ENCODE measurements at places on chromosomes 1 and 21.
A peak's percentile ranks its signal among the peaks of the same experiment; 100 is the strongest.

DNA sequence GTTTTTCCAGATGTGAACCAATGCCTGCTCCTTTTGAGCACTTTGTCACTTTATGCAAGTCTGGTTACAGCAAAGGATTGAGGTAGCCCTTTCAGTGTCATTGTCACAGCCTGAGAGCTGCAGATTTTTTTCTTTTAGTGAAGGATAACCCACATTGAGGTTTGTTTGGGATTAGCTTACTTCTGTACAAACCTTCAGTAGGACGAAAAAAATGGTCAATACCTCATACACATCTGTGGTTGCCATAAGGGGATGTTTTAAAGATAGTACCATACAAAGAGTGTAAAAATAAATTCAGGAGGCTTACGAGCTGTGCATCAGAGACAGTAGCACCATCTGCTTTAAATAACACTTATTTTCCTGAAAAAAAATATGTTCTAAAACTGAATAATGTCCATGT is 566.0 kb downstream of the AJAP1 start:
- no peak for DNase-seq

- peak; percentile 44 for DNase-seq
These were observed 558 bp downstream of the PFKL start for GRCh38 chr21:44300262-44300959.

GRCh38 chr1:147072482-147073432 is 99.5 kb downstream of the PRKAB2 start:
- peak; percentile 14 for DNase-seq

DNA sequence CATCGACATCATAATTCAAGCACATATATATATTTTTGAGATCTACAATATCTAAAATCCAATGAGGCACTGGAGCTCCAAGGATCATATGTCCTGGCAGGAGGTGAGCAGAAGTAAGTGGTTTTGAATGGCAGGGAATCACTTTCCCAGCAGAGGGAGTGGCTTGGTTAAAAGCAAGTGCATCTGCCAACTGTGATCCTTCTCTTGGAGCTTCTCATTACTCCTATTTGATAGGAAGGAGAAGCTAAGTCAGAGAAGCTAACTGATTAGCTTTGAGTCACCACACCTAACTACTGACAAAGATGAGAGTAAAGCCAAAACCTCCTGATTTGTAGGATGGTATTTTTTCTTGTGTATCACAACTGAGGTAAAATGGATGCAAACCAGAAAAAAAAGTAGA is 55.0 kb downstream of the ALG14 start:
- no peak for DNase-seq

DNA sequence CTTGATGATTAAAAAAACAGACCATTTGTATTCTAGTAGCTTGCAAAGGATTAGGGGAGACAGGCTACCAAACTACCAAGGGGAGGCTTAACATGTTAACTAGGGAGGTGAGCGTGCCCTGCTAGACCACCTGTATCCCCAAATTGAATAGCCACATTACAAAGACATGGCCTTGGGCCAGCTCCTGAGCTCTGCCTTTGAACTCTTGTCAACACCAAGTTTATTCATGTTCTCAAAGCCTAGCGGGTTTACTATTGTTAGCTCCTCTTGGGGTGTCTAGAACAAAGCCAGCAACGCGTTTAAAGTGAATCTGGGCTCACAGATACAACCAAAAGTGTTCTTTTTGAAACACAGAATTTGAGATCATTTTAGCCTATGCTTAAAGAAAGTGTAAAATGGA is 36.3 kb downstream of the SMYD2 start:
- DNase-seq: no peak

DNA sequence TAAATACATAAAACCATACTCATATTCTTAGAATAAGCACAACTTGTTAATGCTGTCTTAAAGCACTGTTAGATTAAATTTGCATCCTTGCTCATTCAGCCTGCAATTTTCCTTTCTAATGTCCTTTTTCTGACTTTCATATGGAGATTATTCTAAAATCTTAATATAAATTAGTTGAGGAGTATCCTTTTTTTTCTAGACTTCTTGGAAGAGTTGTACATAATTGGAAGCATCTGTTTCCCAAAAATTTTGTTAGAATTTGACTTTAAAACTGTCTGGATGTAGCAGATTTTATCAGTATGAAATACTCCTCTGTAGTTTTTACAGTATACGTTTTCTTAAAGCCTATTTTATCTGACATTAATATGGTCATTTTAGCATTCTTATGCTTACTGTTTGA is 9.7 kb downstream of the KIFAP3 start:
- no peak for DNase-seq

GRCh38 chr1:228037401-228038386 is 30.9 kb downstream of the WNT3A start:
- no peak for DNase-seq

DNA sequence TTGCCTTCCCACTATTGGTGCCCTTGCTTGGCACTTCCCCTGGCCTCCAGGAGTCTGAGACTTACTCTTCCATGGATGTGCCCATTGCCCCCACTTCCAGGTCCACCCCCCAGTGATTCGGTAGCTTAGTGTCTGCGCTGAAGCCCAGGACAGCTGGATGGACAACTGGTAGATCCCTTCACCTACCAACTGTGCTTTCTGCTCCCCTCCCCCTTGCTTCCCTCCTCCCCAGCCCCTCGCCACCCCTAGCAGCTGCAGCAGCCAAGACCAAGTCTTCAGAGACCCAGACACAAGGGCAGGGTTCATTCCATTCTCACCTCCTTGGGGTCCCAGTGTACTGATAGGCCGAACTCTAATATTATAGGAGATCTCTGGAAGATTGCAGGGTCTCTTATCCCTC is 6.9 kb downstream of the LMNA start:
- no peak for DNase-seq

- DNase-seq: no peak
These were observed 47.1 kb downstream of the WNT9A start for GRCh38 chr1:227900571-227901051.

DNA sequence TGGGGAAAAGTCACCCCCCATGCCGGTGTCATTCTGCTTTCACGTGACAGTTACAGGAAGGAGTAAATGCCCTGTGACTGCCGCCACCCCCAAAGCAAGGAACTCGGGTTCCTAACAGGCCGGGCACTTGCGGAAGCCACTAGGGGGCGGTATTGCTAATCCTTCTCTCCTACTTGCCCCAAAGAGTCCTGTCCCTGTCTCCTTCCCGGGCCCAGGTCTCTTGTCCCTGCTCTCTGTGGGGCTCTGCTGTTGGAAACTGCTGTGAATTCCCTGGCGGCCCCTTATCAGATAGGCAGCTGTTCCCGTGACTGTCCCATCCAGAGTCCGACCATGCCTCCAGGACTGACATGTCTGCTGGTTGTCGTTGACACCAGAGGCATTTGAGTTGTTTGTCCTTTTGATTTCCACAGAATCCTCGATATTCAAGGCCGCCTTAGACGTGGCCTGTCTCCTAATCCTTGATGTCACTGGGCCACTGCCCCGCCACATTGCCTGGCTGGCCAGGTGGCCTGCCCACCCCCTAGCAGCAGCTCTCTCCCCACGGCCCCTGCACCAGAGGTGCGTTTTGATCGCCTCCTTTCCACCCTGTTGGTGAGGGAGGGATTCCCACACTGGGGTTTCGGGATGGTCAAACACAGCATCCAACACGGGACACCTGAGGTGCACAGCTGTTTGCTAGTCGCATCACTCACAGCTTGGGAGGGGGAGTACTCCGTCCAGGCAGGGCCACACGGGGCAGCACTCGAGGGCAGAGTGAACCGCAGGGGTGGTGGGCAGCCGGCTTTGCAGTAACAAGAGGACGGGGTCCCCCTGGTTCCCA is 37.3 kb downstream of the CHAF1B start:
- DNase-seq: peak; percentile 61

DNA sequence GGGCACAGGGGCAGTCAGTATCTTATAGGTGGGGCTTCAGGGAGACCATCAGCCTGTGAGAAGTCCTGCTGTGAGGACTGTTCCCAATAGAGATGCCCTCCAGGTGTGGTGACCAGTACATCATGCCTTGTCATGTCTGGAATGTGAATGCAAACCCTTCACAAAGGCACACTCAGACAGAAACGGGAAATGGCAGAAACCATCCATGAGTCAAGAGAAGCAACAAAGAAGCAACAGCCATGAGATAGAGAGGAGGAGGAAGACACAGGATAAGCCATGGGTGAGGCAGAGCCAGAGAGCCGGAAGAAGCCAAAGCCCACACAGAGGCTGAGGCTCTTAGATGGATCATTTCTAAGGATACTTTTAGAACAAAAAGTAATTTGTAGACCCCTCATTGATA is 20.1 kb upstream of the ZP4 start:
- DNase-seq: no peak

DNA sequence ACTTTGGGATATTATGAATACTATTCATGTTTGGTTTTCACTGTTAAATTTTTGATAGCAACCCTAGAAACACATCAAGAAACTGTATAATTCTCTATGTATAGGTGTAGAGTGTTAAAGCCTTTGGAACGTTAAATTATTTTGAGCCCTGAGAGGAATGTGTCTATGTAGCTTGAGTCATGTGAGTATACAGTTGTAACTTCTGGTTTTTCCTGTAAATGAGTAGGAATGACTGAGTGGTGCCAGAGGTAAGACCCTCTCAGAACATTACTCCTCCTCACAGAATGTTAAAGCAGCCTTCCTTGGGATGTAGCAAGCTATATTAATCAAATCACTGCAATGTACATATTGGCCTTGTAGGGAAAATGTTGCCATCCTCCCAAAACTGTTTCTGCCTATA is 69.0 kb downstream of the C1orf21 start:
- DNase-seq: no peak
